ENCODE measurements at places on chromosomes 6 and 20.

GRCh38 chr6:36805096-36805797, 34.0 kb downstream of the CPNE5 start:
- no peak for DNase-seq

GRCh38 chr6:29679962-29680361, 990 bp downstream of the ZFP57 start:
- peak; percentile 18 for DNase-seq

DNA sequence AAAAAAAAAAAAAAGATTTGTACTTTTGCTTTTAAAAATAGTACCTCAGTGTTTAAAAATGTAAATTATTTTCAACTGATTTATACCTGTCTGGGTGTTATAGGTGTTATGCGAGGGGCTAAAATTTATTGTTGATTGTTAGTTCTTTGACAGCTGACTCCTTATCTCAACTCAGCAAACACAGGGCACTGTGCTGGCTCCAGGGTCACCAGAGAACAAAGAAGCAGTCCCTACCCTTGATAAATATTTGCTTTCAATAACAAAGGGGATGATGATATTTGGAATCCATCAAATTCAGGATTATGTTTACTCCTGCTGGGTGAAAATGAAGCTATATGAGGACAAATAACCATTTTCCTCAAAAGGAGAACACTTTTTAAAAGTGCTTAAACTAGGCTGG, 34.2 kb upstream of the KAT14 start:
- no peak for DNase-seq

DNA sequence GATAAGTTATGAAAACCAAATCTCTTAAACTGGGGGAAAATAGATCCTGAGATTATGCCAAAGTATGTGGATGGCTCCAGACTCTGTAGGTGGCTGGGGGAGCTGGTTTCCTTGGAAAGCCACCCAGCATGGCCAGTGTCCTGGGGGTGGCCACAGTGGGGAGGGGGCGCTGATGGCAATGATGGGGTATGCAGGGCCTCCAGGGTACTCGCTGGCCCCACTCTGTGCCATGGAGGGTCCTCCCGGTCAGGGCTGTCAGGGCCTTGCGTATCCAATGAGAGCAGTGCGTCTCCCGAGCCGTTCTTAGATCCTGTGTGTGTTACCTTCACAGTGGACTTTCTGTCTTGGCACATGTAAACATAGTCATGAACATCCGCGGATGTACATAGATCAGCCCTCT, 152.8 kb downstream of the TMEM242 start:
- no peak for DNase-seq

DNA sequence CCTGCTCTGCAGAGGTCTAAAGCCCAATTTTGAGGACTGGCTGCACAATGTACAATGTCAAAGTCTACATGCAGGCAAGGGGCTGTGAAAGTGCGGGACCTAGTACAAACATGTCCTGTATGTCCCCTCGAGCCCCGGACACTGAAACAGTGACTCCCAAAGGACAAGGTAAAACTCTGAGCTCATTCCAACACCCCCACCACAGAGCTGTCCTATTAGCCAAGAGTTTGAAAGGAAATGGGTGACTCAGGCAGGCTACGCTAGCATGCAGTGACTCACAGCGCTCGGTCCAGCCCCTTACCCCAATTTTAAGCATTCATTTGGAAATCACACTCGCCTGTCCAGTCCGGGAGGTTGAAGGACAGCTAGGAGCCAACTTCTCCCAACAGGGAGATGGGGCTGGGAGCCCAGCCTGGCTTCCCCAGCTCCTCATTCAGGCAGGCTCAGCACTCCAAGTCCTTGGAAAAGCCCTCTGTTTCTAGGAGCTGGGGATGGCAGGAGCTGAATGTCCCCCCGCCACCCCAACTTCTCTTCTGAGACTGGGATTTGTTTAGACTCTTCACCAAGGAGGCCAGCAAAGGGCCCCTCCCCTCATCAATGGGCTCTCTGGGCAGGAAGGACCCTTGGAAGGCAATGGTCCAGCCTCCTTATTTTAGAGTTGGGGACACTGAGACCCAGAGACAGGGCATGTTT, 3.9 kb downstream of the SDC4 start:
- peak; percentile 94 for DNase-seq

- DNase-seq: peak; percentile 49
These were observed 291.2 kb upstream of the ADGRB3 start for GRCh38 chr6:68343901-68344300.

- no peak for DNase-seq
These were observed 231.5 kb upstream of the BTBD3 start for GRCh38 chr20:11686195-11686594.
